D721Med (cell line): ENCODE measurements at places on chromosomes 5 and 9.

DNA sequence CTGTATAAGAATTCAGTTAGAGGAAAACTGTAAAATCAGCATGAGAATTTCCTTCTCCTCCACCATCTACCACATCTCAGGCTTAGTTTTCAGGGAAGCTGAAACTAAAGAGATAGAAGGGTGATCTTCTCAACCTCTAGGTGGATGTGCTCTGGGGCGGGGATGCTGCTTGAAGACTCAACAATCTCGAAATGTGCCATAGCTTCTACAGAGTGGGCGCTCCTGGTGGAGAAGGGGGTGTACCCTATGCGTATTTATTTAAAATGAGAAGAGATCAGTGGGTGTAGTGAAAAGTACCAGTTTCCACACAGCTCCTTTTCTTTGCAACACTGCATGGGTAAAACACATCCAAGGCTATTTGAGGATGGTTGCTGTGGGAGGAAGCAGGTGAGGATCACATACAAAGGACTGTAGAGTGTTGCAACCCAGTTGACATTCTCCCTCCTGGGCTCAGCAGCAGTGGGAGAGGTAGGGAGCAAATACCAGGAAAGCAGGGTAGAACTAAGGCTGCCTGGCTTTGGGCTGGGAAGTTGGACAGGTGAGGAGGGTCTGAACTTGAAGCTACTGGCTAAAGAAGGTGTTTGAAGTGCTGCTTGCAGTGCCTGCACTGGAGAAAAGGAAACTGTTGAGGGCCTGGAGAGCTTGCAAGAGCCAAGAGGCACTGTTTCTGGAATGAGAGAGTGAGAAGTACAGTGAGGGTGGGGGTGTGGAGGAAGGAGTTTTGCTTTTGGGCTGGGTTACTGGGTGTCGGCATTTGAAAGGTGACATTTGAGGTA is 73.1 kb downstream of the MAST4 start:
- DNase-seq = no peak

GRCh38 chr5:36177154-36177553 is 25.2 kb downstream of the SKP2 start:
- no peak for DNase-seq

DNA sequence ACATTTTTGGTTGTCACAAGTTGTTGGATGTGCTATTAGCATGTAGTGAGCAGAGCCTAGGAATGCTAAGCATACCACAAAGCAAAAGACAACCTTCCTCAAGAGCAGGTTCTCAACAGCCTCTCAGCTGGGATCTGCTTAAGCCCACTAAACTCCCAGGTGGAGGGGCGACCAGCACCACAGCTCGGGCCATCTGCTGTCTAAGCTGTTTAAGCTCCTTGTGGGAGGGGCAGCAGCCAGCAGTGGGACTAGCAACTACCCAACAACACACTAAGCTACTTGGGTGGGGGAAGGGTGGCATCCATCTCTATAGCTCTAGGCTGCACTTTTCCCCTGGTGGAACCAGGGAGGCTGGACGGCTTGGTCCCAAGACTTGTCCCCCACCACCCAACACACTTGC is 1052.7 kb upstream of the ARRDC3 start:
- DNase-seq = no peak

- DNase-seq = no peak
Measured at GRCh38 chr9:110969971-110970386, 68.3 kb downstream of the LPAR1 start.

DNA sequence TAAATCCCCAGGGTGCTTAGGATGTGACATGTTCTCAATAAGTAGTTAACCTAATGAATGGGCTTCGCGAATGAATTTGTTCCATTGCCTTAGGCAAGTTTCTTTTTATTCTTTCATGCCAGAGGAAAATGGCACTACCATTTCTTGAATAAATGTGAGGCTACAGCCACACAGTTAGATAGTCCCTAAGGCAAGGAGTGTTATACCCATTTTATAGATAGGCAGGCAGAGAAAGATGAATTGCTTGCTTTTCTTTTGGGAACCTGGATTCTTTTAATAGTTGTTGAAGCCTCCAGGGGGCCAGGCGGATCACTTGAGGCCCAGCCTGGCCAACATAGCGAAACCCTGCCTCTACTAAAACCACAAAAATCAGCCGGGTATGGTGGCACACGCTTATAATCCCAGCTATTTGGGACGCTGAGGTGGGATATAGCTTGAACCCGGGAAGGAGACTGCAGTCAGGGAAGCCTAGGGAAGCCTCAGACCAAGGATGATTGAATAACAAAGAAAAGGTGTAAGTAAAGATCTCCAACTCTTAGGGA is 943 bp downstream of the NOP16 start:
- DNase-seq = no peak

DNA sequence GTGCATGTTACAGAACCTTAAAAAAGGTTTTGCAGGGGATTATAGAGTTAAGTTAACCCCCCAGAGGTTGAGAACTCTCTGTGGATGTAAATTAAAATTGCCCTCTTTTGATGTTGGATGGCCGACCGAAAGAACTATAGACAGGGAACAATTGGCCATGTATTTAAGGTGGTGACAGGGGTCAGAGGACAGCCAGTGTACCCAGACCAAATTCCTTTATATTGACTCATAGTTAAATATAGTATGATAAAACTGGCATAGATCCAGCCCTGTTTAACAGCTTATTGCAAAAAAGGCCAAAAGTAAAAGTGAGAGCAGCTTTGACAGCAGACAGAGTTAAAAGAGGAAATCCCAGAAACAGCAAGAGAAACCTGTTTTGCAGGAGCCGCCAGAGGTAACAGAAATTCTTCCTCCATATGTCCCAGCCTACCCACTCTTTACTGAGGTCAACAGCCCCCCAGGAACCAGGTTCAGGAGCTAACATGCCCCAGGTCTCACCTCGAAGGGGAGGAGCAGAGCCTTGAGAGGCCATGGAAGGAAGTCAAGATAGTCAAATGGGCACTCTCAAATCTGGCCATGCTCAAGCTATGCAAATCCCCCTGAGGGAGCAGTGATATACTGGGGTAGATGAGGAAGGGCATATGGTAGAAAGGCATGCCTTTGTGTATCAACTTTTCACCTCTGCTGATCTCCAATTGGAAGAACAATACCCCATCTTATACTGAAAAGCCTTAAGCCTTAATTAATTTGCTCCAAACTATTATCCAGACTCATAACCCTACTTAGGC is 156.4 kb upstream of the COX7C start:
- no peak for DNase-seq

- no peak for DNase-seq
Measured at GRCh38 chr5:135069016-135069770, 35.2 kb upstream of the PITX1 start.

GRCh38 chr9:88071331-88071730 is 66.9 kb downstream of the SPATA31C2 start:
- no peak for DNase-seq

- no peak for DNase-seq
Measured at GRCh38 chr5:158746979-158747378, 352.7 kb downstream of the EBF1 start.

DNA sequence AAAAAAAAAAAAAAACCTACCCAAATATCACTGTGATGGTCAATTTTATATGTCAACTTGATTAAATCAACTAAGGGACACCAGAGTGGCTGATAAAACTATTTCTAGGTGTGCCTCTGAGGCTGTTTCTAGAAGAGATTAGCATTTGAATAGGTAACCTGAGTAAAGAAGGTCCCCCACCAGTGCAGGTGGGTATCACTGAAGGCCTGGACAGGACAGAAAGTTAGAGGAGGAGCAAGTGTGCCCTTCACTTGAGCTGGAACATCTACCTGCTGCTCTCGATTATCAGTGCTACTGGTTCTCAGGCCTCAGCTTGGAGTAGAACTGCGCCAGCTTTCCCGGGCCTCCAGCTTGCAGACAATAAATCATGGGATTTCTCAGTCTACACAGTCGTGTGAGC is 88.7 kb downstream of the TLE1 start:
- no peak for DNase-seq

GRCh38 chr5:175146733-175147132 is 297.2 kb downstream of the DRD1 start:
- no peak for DNase-seq

DNA sequence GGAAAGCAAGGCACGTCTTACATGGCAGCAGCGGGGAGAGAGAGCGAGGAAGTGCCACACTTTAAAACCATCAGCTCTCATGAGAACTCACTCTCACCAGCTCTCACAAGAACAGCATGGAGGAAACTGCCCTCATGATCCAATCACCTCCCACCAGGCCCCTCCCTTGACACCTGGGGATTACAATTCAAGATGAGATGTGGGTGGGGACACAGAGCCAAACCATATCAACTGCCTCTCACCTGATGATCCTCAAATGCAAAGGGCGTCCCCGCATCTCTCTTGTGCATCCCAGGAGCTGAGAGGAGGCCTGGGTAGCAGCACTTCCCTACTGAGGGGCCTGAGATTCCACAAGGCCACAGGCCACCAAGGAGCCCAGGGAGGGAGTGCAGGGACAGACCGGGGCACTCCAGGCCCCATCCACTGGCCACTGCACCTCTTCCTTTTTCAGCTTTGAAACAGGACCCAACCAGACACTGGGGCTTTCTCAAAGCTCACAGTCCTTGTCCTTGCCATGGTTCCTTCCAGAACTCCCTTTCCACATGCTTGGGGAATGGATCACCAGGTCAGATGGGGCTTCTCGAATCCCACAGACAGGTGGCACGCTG is 54.5 kb upstream of the IL17B start:
- no peak for DNase-seq

DNA sequence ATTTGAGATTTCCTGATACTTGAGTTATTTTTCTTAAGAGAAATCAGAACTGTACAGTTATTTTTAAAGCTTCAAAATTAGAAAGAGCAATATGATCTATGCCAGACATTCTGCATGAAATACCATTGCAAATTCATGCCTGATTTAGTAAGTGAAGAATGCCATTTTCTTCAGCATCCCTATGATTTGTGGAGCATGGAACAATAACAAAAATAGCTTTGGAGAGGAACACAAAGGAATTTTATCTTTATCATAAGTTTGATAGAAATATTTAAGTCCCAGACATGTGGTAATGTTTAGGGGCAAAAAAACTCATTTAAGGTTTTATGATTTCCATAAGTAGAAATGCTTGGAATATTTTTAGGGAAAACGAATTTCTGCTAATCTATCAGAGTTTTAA is 1863.4 kb downstream of the EFNA5 start:
- no peak for DNase-seq

DNA sequence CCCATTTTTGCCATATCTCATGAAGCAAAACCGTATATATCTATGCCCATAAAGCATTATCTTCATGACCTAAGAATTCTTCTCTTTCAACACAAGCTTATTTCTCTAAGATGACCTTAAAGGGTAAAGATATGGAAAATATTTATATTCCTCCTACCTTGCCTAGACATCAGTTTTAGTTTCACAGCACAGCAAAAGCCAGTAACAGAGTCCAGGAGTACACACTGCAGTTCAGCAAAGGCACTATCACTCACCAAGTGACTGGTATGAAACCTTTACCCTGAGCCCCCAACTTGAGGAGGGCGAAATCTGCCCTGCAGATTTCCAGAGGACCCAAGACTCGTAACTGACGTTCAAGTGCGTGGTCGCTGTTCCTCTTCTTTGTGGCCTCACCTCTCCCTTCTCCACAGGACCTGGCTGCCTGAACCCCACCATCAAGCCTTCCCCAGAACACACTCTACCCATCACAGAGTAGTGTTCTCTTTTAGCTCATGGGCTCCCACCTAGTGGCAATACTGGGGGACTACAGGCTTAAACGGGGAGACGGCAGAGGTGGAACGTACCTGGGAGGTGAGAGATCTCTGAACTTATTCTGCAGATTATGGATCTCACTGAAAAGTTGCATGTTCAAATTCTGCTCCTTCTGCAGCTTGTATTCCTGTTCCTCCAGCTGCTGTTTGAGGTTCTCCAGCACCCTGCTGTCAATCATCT is 141.0 kb downstream of the CDK5RAP2 start:
- DNase-seq = no peak

- DNase-seq = no peak
Measured at GRCh38 chr9:37464006-37464405, 1.2 kb downstream of the ZBTB5 start.

DNA sequence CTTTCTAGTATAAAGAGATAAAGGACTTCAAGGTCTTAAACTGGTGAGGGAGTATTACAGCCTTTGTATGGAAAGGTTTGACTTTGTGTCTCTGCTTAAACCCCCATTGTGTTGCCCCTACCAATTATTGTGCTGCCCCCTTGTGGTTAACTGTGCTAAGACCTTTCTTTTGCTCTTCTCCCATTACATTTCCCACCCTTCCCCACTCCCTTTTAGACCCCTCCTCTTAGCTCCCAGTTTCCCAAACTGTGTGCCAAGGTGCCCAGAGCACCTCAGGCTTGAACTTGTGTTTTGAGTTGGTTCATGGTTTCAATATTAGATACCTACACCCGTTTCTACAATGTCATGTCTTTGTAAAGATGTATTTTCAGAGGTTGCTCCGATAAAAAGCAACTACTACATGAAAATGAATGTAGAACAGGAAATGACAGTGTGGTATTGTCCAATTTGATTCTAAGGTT is 2.9 kb downstream of the JAK2 start:
- no peak for DNase-seq

GRCh38 chr5:14153932-14154731 is 11.0 kb downstream of the TRIO start:
- DNase-seq = no peak

GRCh38 chr5:108028883-108029282 is 353.0 kb downstream of the FBXL17 start:
- DNase-seq = no peak

- no peak for DNase-seq
Measured at GRCh38 chr9:135410421-135410820, 69.2 kb upstream of the PPP1R26 start.

DNA sequence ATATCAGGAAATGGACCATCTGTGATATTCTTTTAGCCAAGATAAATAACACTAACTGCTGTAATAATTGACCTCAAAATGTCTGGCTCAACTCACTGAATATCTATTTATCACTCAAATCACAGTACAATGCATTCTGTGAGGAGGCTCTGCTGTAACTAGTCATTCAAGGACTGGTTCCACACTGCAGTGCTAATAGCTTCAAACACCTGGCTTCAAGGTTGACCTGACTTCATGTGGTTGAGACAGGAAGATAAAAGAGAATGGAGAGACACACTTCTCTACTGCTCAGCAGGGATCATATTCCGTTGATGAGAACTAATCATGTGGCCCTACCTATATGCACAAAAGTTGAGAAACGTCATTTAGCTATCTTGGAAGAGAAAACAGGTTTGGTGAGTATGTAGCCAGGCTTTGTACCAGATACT is 3.4 kb upstream of the RHOBTB3 start:
- DNase-seq = no peak
